Myocyte (in vitro differentiated cells): ENCODE measurements at places on chromosomes 11 and 22. TPM values are rescaled to one million over a fixed set of nuclear protein-coding genes. Genes with fewer than 3 reads are reported as not detected.
A peak's percentile ranks its signal among the peaks of the same experiment; 100 is the strongest.

- peak; percentile 45 for DNase-seq
Observed at GRCh38 chr11:43419460-43419859, 60.7 kb downstream of the TTC17 start.

- no peak for DNase-seq
Observed at GRCh38 chr11:113979431-113979830, 4.5 kb downstream of the HTR3A start.

DNA sequence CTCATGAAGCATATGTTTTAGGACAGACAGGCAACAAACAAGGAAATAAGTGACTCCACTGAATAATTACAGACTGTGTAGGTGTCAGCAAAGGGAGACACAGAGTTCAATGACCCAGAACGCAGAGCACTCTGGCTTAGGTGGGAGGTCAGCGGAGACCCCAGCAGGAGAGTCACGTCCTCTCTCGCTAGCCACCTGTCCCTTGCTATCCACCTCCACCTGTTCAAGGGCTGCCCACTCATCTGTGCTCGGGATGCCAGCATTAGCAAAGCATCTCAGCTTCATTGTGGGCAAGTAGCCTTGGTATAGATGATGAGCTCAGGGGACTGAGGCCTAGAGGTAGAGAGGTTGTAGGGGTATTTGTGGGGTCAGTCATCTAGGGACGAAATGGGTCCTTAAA lies 21.8 kb upstream of the ATXN10 start:
- no peak for DNase-seq

GRCh38 chr22:38305471-38306448 lies 11.5 kb downstream of the CSNK1E start:
- DNase-seq, result no peak

Gene NAALADL1
- total RNA-seq, result not detected in 2 replicates

Gene SCGB1D2
- not detected in 2 replicates for total RNA-seq

DNA sequence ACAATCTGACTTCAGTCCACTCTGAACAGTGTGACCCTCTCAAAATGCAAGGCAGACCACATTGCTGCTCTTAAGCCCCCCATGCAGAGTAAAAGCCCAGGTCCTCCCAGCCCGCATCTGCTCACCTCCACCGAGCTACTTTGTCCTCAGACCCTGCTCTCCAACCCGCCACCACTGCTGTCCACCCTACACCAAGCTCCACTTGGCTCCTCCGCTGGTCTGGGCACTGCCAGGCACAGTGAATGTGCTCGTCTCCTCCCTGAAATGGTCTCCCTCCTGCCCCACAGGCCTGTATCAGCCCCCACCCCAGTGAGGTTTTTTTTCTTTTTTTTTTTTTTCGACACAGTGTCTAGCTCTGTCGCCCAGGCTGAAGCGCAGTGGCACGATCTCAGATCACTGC lies 67.4 kb upstream of the ARFGAP3 start:
- DNase-seq, result no peak

Gene APOBEC3G
- total RNA-seq, result 3.9 TPM in 2 replicates

DNA sequence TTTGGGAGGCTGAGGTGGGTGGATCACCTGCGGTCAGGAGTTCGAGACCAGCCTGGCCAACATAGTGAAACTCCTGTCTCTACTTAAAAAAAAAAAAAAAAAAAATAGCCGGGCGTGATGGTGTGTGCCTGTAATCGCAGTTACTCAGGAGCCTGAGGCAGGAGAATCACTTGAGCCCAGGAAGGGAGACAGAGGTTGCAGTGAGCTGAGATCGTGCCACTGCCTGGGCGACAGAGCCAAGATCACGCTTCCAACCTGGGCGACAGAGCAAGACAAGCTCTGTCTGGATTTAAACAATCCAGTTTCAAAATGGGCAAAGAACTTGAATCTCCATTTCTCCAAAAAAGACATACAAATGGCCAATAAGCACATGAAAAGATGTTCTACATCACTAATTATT lies 12.5 kb downstream of the LMO2 start:
- DNase-seq, result no peak

GRCh38 chr11:61041755-61042518 lies 60.4 kb upstream of the CD5 start:
- peak; percentile 21 for DNase-seq

Gene FOLR3
- total RNA-seq, result not detected in 2 replicates

DNA sequence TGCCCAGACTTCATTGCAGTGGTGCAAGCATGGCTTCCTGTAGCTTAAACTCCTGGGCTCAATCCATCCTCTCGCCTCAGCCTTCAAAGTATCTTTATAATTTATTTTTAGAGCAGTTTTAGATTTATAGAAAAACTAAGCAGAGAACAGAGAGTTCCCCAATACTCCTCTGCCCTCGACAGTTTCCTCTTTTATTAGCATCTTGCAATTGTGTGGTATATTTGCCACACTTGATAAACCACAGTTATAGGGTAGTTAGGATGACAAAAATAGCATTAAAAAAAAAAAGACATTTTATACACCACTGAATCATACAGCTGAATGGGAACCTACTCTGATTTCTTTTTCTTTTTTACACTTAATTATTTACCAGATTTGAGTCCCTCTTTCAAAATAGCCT lies 31.2 kb downstream of the MS4A2 start:
- DNase-seq, result no peak
